ENCODE measurements at places on chromosomes 6 and 20.

DNA sequence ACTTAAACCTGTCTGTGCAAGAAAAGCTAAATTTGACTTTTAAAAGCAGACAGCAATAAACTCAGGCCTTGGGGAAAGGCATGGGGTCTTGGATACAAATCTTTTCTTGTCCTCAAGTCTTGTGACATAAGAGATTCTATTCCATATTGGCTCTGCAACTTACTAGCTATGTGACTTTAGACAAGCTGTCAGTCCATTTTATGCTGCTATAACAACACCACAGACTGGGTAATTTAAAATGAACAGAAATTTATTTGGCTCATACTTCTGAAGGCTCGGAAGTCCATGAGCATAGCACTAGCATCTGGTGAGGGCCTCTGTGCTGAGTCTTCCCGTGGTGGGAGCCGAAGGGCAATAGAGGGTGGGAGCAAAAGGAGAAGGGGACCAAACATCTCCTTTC lies 246.0 kb upstream of the MOCS1 start:
- no peak for DNase-seq

- DNase-seq, result no peak
These were observed 102.1 kb upstream of the LAMP5 start for GRCh38 chr20:9412309-9412708.

DNA sequence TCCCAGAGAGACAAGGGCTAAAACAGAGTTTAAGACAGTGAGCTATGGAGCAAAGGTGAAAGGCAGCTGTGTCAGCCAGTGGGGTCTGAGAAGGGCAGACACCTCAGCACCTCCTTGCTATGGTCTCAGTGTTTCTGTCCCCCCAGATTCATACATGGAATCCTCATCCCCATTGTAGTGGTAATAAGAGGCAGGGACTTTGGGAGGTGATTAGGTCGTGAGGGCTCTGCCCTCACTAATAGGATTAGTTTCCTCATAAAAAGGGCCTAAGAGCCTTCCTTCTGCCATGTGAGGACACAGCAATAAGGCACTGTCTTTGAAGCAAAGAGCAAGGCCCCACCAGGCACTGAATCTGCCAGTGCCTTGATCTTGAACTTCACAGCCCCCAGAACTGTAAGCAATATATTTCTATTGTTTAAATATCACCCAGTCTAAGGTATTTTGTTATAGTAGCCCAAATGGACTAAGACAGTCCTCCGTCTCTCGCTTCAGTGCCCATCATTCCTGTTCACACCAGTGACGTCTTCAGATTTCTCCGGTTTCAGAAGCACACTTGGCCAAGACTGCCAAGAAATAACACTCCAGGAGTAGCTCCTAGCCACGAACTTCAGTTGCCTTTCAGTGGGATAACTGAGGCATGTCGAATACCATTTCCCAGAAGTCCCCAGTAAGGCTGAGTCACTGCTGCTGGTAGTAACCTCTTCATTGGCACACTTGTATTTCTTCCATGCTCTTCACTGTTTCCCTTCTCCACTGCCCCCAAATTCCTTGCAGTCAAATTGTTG lies 32.8 kb downstream of the SLC13A3 start:
- no peak for DNase-seq

GRCh38 chr6:72931325-72931887 lies 293.9 kb downstream of the KHDC1L start:
- no peak for DNase-seq

DNA sequence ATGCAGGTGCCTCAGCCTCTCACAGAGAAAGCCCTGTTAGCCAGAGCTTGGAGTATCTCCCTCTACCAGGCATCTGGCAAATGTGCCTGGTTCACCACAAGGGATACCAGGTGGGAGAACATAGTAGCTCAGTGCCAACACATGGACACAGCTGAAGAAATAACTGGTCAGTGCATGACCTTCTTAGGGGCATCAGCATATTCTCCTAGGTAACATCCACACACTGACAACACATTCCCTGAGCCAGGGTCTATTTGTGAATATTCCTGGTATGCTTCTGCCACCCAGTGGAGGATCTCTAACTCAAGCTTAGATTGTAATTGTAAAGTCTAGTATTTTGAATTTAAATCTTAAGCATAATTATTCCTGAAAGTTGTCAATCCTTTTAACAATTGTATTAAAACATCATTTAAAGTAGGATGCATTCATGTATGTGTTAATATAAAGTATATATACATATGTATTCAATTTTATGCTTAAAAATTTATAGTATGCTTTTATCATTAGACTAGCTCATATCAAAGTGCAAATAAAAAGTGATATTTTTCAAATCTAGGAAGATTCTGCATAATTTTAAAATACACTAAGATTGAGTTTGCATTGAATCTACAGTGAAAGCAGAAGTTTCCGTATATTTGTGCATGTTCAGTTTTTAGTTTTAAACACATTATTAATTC lies 45.3 kb upstream of the COL21A1 start:
- DNase-seq, result peak; percentile 39

- DNase-seq, result no peak
These were observed 67.4 kb downstream of the BTBD9 start for GRCh38 chr6:38572186-38572813.

DNA sequence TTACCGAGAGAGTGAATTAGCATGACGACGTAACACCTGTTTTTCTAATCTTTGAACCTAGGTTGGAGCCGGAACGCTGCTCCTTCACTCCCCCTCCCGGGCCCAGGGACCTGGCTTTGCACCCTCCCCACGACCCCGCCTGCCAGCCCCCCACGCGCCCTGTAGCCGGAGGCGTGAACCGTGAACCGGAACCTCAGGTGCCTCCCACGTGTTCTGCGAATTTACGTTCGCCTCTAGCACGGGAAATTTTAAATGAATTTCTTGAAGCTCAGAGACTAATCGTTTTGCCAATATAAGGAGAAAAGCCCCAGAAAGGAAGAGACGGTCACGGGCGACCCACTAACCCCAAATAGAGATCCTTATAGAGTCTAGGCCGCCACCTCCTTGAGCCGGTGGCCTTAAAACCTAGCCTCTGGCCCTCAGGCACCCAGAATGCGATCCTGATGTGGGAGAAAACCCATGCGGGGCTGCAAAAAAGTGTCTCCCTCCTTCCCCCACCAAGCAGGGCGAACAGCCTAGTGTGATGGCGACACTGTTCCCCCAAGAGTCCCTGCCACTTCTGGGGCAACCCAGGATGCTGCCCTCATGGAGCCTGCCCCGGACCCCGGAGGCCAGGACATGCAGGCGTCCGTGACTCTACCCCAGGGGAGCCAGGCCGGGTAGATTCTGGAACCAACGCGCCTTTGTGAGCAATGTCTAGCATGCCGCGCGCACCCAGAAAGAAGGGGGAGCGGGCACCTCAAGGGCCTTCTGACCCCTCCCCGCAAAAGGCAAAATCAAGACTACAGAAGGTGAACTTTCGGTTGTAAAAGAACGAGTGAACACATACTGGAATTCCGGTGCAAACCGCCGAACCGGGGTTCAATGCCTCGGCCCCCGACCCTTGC lies 2.7 kb upstream of the SIM1 start:
- no peak for DNase-seq

GRCh38 chr6:43457643-43458042 lies 2.3 kb upstream of the DLK2 start:
- no peak for DNase-seq

- DNase-seq, result no peak
These were observed 6.0 kb downstream of the SLC24A3 start for GRCh38 chr20:19218411-19218810.

- no peak for DNase-seq
These were observed 372.1 kb downstream of the KIF16B start for GRCh38 chr20:16201191-16201590.

DNA sequence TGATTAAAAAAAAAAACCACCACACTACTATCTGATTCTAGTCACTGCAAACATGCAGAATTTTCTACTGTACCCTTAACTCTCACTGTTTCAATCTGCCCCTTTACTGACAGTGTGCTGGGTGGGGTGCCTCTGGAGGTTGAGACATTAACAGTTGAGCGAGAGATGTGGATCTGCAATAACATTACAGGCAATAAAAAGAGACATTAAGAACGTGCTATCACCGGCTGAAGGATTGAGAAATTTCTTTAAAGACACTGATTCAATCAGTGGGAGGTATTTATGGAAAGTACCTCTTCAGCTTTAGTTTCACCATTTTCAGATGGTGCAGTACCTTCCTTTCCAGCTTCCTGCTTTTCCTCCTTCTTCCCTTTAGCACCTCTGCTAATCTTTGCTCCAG lies 32.5 kb downstream of the HMGN3 start:
- DNase-seq, result no peak

- peak; percentile 39 for DNase-seq
These were observed 53.4 kb upstream of the TBXT start for GRCh38 chr6:166221040-166221439.

GRCh38 chr6:159758031-159759001 lies 3.5 kb upstream of the ACAT2 start:
- DNase-seq, result no peak

DNA sequence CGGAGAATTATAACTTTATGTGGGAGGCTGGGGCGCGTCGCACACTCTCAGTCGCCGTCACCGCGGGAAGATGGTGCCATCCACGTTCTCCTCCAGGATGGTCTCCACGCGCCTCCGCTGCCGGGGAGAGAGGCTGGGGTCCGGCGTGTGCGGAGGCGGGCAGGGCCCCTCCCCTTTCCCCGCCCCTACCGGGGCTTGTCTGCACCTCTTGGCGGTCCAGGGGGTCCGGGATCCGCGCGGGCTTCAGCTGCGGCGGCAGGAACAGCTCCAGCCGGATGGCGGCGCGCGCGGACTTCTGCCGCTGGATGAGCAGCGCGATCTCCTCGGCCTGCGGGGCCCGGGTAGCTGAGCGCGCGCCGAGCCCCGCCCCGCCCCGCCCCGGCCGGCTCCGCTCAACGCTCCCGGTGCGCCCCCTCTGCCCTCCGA lies 807 bp downstream of the LKAAEAR1 start:
- DNase-seq, result peak; percentile 66

DNA sequence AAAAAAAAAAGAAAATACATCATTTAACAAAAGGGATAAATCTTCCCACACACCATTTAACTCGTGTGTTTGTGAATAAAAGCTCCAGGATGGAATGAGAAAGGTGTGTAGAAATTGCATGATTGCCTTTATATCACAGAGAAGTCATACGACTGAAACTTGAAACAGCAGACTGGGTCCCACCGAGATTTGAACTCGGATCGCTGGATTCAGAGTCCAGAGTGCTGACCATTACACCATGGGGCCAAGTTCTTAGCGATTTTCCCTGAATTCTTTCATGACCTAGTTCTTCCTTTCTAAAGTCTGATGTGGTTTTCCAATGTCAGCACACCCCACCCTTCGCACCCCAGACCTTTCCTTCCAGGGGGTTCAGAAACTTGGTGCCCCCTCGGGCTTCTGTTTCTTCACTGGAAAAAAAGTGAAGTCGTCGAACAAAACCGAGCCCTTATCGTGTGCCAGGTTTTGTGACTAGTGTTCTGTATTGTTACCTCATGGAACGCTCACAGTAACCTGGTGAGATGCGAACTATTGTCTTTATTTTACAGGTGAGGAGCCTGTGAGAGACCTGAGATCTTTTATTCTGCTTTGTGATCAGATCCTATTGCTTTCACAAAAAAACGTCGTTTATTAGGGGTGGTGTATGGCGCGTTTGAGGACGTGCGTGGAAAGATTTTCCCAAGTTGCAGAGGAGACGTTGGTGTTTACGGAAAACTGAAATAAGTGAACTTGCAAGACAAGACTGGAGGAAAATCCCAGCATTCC lies 120.8 kb downstream of the OR2B2 start:
- DNase-seq, result peak; percentile 77

DNA sequence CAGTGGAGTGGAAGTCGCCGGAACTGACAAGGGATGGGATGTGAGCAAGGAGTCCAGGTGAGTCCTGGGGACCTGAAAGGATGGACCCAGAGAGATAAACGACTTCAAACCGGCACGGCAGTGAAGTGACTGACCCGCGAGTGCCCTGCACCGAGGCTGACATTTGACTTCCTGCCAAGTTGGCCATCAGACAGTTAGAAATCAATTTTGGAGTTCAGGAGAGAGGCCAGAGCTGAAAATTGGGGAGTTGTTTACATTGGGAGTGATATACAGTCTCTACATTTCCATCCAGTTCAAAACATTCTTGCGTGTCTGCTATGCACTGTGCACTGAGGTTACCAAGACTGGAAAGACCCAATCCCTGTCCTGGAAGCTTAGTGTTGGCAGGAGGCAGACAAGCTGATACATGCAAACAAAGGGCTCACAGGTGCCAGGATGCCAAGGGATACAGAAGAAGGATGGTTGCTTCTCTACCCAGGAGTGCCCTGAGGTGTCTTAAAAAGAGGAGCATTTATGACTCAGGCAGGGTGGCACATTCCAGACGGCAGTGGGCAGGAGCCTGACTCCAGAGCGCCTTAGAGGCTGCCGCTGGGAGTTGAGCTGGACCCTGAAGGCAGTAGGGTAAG lies 186.6 kb downstream of the MTHFD1L start:
- DNase-seq, result no peak

- DNase-seq, result no peak
These were observed 18.6 kb downstream of the KCNK17 start for GRCh38 chr6:39295611-39296011.

DNA sequence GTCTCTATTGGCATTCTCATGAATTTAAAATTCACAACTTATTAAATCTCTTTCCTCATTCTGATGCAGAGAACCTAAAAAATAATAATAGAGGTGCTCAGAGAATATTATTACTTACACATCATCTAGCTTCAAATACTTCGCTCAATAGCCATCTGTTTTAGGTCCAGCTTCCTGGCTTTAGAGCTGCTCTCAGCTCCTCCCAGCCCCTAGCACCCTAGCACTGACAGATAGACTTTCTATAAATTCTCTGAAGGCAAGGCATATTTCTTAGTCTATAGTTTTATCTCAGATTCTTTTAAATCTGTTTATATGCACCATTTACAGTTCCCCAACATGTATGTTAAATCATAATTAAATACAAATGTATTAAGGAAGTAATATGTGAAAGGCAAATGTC lies 281.3 kb downstream of the PTPRK start:
- no peak for DNase-seq

DNA sequence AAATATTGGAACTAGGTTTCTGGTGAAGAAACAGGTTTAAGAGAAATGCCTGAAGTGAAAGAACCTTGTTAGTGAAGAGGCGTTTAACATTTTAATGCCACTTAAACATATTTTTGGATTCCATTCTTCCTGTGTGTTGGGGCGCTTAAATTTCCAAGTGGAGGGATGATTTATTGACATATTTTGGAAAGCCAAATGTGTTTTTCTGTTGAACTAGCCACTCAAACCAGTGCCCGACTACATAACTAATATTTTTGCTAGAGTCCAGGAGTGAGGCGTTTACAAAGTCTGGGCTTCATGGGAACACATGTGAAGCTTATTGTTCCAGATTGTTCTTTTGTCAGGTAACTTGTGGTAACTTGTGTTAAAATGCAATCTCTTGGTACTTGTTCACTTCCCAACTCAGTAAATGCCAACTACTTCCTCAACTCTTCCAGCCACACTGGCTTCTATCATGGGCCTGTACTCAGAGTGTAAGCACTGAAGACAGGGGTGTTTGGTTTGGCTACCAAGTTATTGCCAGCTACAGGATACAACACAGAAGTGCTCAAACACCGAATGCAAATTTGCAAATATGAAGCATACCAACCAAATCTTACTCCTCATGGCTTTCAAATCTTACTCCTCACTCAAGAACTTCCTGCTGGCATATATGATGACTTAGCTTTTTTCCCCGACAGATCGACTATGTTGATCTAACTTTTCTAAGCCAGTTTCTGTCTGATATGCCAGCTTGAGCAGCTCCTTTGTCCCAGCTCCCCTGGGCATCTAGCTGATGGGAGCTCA lies 2.0 kb upstream of the ZNFX1 start:
- no peak for DNase-seq
